ENCODE measurements at places on chromosomes 3 and 15.
A peak's percentile ranks its signal among the peaks of the same experiment; 100 is the strongest.

DNA sequence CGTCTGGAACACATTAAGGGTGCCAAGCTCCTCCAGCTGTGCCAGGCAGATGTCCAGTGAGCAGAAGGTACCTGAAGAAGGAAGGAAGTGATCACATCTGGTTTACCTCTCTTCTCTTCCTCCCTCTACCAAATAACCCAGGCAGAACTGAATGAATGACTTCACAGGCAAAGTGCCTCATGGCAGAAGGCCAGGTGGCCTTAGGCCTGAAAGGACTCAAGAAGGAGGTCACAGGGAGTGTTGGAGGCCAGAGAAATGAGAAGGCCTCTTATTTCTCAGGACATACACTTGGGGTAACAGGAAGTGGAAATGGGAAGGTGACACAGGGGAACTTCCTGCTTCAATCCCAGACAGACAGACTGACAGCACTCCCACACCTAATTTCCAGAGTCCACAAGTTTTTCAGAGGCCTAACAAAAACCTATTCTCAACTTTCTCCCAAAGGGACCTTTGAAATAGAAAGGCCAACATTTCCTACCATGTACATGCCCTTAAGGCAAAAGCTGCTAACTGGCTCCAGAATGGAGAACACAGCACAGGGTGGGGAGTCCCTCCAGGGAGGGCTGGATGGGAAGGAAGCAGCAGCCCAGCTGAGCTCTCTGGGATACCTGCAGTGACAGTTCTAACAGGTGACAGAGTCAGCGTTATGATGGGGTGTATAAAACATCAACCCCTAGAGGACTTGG, 17.6 kb upstream of the SIN3A start:
- DNase-seq, result no peak

DNA sequence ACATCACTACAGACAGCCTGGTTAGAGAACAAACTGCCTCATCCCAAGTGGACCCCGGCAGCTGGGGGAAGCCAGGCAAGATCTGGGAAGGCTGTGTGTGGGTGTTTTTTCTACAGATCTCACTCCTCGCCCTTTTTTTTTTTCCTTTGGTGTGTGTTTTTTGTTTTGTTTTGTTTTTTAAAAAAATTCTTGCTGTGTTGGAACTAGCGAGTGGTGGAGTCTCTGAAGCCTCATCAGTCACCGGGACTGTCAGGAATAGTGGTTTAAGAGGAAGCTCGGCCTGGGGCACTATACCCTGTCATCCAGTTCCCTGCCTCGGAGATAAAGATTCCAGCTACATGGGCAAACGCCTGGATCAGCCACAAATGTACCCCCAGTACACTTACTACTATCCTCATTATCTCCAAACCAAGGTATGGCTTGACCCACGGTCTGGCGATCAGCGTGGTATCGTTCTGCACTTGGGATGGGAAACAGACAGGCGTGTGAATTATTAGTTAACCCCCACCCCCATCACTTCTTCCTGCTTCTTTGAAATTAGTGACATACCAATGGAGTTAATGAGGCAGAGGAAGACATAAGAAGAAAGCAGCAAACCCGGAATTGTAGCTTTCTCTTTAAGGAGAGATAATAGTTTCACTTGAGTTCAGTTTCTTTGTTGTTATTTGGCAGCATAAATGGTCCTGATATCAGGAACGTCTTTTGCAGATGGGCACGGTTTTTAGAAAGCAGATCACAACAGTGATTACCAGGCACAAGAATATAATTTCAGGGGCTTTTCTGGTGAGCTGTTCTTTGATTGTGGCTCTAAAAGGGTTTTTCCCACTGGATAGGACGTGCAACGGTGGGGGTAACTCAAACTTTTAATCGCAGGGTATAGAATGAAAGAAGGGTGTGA, 722 bp downstream of the RBMS3 start:
- DNase-seq, result no peak

- DNase-seq, result no peak
Measured at GRCh38 chr3:184592371-184593219, 31.0 kb downstream of the EPHB3 start.

- no peak for DNase-seq
Measured at GRCh38 chr15:25465835-25466234, 27.0 kb upstream of the UBE3A start.

- DNase-seq, result no peak
Measured at GRCh38 chr3:134852893-134853351, 57.9 kb downstream of the EPHB1 start.

GRCh38 chr15:27958911-27959578, 140.1 kb downstream of the OCA2 start:
- DNase-seq, result no peak

GRCh38 chr3:37945807-37946530, 44.6 kb upstream of the VILL start:
- no peak for DNase-seq

GRCh38 chr3:61381745-61382392, 130.6 kb upstream of the FHIT start:
- peak; percentile 60 for DNase-seq

- DNase-seq, result no peak
Measured at GRCh38 chr3:64422192-64422591, 196.9 kb upstream of the PRICKLE2 start.

DNA sequence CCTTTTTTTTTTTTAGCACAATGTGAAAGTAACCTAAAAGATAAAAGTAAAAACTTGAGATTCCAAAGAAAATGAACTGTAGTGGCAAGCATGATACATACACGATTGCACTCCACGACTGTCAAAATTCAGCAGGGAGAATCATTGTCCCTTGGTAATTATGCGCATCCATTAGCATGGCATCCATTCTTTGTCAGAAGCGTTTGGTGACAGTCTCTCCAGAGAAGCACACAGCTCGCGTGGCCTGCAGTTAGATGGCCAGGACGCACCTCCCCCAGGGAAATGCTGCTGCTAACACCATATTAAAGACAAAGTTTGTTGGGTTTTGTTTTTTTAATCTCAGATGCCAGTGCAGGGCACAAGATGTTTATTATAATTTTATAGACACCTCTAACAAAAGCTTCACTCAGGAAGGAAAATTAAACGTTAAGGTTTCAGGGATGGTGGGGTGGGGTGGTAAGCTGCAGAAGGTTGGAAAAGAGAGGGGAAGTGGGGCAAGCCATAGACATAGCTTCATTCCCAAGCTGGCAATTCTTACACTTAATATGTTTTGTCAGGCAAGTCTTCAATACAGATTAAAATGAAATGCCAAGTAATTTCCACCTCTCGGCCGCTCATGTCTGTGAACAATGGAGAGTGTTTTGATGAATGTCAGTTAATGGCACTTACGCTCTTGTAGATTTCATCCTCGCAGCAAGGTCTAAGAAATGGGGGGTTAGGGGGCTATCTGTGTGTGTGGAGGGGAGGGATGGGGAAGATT, 142.8 kb upstream of the TOPAZ1 start:
- no peak for DNase-seq

DNA sequence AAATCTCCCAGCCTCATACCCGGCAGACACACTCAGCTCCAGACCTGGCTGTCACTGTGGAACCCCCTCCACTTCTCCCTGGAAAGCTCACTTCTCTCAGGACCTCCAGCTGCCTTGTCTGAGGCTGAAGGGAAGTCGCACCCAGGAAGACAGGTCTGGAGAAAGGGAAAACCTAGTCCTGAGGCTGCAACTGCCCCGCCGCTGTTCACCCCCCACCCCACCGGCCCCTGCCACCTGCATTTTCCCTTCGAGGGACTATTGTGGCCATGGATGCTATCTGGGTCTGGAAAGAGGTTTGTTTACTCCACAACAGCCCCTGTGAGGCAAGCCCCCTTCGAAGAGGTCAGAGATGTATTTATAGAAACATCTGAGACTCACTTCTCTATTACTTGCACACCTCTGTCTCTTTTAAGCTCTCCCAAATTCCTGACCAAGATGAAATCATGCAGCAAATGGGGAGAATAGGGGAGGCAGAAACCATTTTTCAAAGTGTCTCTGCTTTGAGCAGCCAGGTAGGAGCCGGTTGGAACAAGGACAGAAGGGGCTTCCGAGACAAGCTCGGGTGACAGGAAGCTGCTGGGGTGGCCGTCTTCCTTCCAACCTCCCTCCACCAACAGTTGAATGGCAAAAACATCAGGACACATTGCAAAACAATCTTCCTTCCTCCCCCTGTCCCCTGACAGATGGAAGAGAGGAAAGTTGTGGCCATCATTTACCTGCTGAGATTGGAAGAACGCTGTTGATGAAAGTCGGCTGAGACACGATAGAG, 518 bp downstream of the COLQ start:
- DNase-seq, result no peak

DNA sequence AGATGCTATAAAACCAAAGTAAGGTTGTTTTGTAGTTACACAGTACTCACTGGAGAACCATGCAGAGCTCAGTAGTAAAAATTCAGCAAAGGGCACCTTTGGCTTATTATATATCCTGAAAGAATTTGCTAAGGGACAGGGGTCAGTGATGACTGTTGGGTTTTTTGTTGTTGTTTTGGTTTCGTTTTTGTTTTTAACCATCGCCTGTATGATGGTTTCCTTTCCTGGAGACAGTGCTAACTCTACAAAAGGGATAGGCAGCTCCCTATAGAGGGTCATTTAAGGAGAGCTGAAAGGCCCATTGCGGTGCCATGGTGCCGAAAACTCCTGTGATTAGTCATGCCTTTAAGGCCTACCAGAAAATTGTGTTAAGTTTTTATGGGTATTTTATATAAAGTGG, 118.2 kb upstream of the GOLIM4 start:
- DNase-seq, result no peak
